ENCODE measurements at places on chromosomes 16 and 17.

GRCh38 chr16:58832386-58832895 is 98.3 kb upstream of the GOT2 start:
- no peak for DNase-seq

DNA sequence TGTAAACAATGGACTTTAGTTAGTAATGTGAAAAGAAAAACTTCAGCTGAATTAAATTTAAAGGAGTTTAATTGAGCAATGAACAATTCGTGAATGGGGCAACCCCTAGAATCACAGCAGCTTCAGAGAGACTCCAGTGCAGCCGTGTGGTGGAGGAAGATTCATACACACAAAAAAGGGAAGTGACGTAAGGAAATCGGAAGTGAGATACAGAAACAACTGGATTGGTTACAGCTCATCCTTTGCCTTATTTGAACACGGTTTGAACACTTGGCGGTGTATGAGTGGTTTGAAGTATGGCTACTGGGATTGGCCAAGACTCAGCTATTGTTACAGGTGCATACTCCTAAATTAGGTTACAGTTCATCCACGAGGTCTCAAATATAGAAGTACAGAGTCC is 460.4 kb upstream of the ASIC2 start:
- DNase-seq, result no peak

- no peak for DNase-seq
Observed at GRCh38 chr17:62797959-62798358, 10.2 kb downstream of the MARCHF10 start.

GRCh38 chr17:81153340-81153803 is 11.9 kb upstream of the PVALEF start:
- DNase-seq, result no peak
